NCI-H1436 treated with DMSO at 0.1 percent for 48 hours (cell line): ENCODE measurements at places on chromosomes 1 and 21.

- DNase-seq, result no peak
Observed at GRCh38 chr1:63027176-63027575, 243.2 kb downstream of the ATG4C start.

GRCh38 chr1:85884372-85885035 lies 176.3 kb upstream of the ZNHIT6 start:
- no peak for DNase-seq

DNA sequence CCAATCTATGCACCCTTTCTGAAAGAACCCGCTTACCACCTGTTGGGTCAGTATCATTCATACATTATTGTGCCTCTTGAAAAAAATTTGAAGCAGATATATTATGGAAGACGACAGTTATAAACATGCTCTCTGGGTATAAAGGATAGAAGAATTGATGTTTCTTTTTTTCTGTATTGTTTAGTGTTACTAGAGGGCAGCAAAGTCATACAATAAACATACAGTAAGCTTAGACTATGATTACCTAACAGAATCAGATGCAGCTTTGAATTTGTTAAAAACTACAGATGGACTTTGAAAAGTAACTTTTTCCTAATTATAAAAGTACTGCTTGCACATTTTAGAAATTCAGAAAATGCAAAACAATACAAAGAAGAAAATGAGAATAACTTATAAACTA lies 11.1 kb upstream of the PAXBP1 start:
- no peak for DNase-seq

GRCh38 chr1:177471244-177471643 lies 300.5 kb downstream of the BRINP2 start:
- DNase-seq, result no peak

GRCh38 chr1:61089741-61090140 lies 7.4 kb downstream of the NFIA start:
- DNase-seq, result no peak

- DNase-seq, result no peak
Observed at GRCh38 chr21:37565530-37566223, 199.1 kb downstream of the DYRK1A start.

GRCh38 chr1:8267307-8267706 lies 50.6 kb upstream of the SLC45A1 start:
- DNase-seq, result no peak

- no peak for DNase-seq
Observed at GRCh38 chr1:156599811-156600210, 1.5 kb downstream of the GPATCH4 start.

GRCh38 chr1:203462878-203463277 lies 12.7 kb upstream of the PRELP start:
- no peak for DNase-seq

- no peak for DNase-seq
Observed at GRCh38 chr1:229087906-229088305, 183.0 kb upstream of the RAB4A start.

DNA sequence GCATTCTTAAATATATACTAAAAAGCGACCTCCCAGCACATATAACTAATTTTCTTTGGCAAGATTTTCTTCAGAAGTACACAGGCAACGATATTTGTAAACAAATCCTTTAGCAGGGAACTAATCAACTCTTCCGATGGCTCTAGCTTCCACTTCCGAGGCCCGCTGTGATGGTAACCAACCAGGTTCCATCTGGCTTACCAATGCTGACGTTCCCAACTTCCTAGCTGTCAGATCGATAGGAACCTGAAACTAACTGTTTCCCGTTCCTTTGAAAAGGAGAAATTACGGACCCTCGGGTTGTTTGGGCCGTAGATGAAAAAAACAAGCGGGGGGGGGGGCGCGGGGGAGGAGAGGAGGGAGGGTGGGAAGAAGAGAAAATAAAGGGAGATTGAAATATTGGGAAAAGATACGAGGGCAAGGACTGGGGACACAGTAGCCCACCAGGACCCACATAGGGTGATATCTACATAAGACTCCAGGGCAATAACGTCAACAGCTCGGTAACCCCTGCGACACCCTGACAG lies 513 bp downstream of the GTF2B start:
- DNase-seq, result no peak

DNA sequence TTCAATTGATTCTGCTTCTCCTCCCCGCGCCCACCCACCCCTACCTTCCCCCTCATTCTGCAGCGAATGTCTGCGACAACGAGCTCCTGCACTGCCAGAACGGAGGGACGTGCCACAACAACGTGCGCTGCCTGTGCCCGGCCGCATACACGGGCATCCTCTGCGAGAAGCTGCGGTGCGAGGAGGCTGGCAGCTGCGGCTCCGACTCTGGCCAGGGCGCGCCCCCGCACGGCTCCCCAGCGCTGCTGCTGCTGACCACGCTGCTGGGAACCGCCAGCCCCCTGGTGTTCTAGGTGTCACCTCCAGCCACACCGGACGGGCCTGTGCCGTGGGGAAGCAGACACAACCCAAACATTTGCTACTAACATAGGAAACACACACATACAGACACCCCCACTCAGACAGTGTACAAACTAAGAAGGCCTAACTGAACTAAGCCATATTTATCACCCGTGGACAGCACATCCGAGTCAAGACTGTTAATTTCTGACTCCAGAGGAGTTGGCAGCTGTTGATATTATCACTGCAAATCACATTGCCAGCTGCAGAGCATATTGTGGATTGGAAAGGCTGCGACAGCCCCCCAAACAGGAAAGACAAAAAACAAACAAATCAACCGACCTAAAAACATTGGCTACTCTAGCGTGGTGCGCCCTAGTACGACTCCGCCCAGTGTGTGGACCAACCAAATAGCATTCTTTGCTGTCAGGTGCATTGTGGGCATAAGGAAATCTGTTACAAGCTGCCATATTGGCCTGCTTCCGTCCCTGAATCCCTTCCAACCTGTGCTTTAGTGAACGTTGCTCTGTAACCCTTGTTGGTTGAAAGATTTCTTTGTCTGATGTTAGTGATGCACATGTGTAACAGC lies 339.9 kb downstream of the NTNG1 start:
- DNase-seq, result no peak

DNA sequence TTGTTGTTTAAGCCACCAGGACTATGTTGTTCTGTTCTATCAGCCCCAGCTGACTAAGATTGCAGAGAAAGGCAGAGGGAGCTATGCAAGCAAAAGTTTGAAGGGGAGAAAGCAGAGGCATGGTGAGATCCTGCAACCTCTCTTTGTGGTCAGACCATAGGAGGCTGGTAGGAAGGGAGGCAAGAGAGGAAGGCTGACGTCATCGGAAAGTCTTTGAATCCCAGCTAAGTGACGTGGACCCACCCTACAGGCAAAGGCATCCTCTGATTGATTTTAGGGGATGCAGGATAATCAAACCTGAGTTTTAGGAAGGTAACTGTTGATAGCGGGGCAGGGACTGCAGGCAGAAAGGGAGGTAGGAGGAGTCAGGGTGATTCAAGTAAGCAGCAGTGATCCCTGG lies 23.3 kb upstream of the TNNI1 start:
- DNase-seq, result no peak

DNA sequence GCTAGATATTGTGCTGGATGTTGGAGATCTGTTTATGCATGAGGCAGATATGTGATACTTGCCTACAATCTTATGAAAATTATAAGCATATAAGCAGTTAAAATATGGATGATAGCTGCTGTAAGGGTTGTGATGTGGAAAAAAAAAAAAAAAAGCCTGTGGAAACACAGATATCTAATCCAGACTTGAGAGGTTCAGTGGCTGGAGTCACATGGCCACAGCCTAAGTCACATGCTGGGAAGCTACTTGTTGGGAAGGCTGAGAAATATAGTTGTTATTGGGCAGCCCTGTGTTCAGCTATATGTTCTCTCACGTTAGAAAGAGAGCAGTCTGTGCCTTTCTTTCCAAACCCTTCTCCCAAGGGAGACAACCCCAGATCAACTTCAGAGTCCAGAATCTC lies 15.1 kb downstream of the RAVER2 start:
- DNase-seq, result no peak

GRCh38 chr1:3093898-3094626 lies 25.1 kb downstream of the PRDM16 start:
- DNase-seq, result no peak

DNA sequence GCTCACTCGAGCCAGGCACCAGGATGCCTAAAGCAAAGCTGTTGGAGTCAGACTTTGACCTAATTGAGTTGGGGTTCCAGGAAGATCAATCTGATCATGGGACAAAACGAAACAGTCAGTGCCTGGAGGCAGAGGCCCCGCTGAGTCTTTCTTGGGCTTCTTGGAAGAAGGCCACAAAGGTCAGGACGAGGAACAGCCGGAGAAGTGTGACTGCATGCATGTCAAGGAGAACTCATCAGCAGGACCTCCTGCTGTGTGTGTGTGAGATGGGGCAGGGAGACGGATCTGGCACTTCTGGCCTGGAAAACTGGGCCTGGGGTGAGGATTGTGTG lies 190.8 kb downstream of the CAMTA1 start:
- DNase-seq, result no peak

GRCh38 chr1:54800041-54800898 lies 853 bp downstream of the TTC22 start:
- no peak for DNase-seq

- DNase-seq, result no peak
Observed at GRCh38 chr1:31624731-31625514, 7.4 kb downstream of the HCRTR1 start.

DNA sequence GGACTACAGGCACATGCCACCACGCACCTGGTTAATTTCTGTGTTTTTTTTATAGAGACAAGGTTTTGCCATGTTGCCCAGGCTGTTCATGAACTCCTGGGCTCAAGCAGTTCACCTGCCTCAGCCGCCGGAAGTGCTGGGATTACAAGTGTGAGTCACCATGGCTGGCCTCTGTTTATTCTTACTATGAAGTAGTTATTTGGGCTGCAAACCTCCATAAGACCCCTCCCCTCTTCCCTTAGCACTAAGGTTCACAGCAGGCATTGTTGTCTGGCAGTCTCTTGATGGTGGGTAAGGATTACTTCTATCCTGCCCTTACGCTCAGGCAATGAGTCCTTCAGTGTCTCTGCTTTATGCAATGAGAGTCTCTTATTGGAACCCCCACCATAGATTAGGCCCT lies 51.8 kb downstream of the ANGPTL1 start:
- no peak for DNase-seq

GRCh38 chr1:86811142-86811924 lies 102.6 kb downstream of the SELENOF start:
- DNase-seq, result no peak

DNA sequence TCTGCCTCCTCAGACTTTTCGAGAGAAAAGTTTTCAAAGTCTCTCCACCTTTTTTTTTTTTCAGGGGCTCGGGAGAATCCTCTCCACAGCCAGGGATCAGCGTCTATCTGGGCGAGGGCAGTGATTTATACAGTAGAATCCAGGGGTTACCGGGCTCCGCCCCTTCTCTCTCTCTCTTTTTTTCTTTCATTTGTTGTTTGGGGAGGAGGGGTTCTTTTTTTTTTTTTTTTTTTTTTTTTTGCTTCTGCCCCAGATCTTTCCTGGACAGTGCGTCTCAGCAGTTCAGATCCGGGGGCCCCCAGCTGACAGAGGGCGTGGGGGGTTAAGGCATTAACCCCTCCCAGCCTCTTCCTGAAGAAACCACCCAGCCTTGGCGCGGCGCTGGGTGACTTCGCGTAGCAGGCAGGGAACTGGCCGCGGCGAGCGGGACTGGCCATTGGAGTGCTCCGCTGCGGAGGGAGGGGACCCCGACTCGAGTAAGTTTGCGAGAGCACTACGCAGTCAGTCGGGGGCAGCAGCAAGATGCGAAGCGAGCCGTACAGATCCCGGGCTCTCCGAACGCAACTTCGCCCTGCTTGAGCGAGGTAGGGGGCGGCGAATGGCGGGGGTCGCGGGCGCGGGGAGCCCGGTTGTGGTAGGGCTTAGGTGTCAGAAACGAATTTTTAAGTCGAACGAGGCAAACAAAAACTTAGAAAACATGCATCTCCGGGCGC lies at the start of gene S1PR1:
S1PR1 (plus strand) TSS at position 504 of the 713 bp plus-strand sequence. CDS start 1,966 bp downstream, outside the sequence.
- no peak for DNase-seq

DNA sequence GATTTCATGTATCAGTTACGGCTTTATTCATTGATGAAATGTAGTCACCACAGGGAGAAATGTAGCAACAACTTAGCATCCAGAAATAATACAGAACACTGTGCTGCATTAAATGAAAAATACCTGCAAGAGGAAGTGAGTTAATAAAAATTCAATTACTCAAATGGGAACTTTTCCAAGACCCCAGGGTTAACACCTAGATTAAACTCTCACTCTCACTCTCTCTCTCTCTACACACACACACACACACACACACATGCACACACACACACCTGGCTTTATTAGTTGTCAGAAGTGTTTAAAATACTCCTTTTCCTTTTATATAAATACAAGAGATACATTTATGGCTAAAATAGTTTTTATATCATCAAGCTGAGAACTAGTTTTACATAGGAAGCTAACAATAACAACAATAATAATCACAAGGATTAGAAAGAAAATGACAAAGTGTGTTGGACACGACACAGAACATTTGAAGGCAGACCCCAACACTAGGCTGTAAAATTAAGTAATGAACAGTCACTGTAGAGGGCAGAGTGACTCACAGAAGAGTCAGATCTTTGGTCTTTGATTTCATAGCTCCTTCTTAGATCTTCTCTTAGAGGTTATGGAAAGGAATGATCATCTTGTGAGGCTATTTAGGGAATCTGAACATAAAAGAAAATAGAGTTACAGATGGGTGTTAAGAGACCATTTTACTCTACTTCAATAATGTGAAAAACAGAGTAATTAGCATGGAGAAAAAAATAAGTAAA lies 1266.0 kb upstream of the ADGRL2 start:
- no peak for DNase-seq

GRCh38 chr1:42937141-42937696 lies 21.4 kb downstream of the SLC2A1 start:
- DNase-seq, result no peak

GRCh38 chr1:223852337-223852736 lies 6.6 kb upstream of the TP53BP2 start:
- DNase-seq, result no peak

DNA sequence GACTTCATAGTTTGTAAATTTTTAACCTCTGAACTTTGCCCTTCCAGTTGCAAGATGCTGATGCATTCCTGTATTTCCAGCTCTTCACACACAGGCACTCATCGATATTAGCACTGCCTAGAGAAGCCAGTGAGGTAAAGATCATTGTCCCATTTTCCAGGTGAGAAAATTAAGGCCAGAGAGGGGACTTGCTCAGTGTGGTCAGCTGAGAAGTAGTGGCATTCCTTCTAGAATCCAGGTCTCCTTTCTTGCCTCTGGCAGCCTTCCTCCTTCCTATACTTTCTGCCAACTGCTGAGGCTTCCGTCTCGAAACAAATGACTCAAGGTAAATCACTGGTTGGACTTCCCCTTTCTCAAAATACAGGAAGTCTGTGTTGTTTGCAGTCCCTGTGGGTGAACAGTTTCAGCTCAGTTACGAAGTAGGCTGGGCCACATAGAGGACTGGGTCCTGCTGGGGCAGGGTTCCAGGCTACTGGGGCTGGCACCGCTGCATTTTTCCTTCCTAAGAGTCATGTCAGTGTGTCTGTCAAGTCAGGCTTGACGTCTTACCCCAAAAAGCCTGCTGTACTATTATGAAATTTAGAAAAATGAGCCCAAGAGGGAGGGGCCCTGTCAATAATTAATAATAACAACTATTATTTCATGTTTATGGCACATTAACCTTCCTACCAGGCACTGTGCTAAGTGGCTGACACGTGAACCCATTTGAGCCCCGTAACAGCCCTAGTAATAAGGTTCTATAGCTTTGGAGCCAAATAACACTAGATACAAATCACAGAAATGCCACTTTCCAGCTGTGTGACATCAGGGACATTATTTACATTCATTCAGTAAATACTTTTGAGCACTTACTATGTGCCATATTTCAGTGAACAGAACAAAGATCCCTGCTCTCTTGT lies 16.6 kb upstream of the RNF19B start:
- DNase-seq, result no peak
